ENCODE measurements at places on chromosomes 1 and 21.

DNA sequence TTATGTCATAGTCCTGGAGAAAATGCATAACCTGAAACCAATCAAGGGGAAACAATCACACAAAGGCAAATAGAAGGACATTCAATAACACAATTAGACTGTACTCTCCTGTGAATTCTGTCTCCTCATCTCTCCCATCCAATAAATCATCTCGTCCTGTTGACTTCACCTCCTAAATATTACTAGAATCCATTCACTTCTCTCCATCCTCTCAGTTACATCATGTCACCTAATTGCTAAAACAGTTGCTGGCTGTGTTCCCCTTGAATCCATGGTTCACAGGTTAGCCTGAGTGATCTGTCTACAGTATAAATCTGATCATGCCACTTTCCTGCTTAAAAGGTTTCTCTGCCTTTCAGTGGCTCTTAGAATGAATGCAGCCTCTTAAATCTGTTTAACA, 220.2 kb downstream of the TGFB2 start:
- no peak for DNase-seq

- no peak for DNase-seq
Measured at GRCh38 chr1:91609551-91609950, 108.9 kb downstream of the CDC7 start.

GRCh38 chr1:70038025-70038424, 167.4 kb downstream of the LRRC40 start:
- DNase-seq = no peak

DNA sequence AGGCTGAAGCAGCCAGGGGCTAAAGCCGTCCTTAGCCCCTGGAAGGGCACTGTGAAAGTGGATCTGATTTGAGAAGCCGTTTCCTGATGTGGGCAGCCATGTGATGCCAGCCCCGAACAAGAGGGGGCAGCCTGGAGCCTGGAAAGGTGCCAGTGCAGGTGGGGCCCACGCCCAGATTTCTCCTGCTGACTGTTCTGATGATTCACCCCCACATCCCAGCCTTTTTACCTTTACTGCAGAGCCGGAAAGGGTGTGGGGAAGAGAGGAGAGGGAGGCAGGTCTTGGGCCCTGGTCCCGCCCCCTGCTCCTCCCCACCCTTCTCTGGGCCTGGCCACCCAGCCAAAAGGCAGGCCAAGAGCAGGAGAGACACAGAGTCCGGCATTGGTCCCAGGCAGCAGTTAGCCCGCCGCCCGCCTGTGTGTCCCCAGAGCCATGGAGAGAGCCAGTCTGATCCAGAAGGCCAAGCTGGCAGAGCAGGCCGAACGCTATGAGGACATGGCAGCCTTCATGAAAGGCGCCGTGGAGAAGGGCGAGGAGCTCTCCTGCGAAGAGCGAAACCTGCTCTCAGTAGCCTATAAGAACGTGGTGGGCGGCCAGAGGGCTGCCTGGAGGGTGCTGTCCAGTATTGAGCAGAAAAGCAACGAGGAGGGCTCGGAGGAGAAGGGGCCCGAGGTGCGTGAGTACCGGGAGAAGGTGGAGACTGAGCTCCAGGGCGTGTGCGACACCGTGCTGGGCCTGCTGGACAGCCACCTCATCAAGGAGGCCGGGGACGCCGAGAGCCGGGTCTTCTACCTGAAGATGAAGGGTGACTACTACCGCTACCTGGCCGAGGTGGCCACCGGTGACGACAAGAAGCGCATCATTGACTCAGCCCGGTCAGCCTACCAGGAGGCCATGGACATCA, at the start of gene SFN:
Gene SFN, plus strand, starts transcription at position 369 of the 904 bp plus-strand sequence. Its CDS starts 64 bp downstream, at position 433.
- no peak for DNase-seq

- no peak for DNase-seq
Measured at GRCh38 chr1:56404066-56404465, 175.3 kb downstream of the PLPP3 start.

DNA sequence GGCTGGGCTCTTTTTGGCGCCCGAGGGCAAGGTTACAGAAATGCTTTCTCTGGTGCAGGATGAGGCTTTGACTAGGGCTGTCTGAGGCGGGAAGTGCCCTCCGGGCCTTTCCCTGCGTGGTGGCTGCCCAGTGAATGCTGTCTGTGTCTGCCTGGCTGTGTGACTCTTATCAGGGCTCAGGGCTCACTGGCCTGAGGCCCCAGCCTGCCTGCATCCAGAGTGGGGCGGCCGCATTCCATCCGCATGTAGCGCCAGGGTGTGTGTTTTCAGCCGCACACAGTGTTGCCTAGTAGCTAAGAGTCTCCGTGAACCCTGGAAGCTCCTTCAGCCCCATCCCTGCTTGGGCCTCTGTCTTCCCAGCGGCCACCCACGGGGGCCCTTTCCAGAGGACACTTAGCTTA, 59.1 kb downstream of the FAAP20 start:
- peak; percentile 77 for DNase-seq

- no peak for DNase-seq
Measured at GRCh38 chr1:232287676-232288569, 342.0 kb downstream of the SIPA1L2 start.

All from BE2C (cell line).